ENCODE measurements at places on chromosomes 6 and 20. TPM values are rescaled to one million over a fixed set of nuclear protein-coding genes. Genes with fewer than 3 reads are reported as not detected.

The MYLK2 gene
- total RNA-seq = 0.66 TPM

The GNMT gene
- not detected for total RNA-seq

The RALY gene
- 149 TPM for total RNA-seq

The KCNK16 gene
- not detected for total RNA-seq

The KIZ gene
- 4.4 TPM for total RNA-seq

Data from A549 treated with GW870086 at 1 μM for 4 hours (cell line).